ENCODE measurements at places on chromosomes 5 and 9.

DNA sequence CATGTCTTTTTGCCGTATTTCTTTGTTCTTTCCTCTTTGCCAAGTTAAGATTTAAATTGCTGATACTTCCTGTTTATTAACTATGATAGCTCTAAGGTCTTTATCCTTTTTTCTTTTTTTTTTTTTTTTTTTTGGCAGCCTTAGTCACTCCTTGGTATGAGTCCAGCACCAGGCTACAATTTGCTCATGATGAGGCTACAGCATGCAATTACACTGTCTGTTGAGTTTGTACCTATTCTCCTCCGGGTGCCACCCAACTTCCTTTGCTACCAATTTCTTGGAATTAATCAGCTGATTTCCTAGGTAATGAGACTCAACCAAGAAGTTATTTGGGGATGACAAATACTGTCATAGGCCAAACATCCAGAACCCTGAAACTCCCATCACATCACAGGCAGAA, 25.5 kb downstream of the ACTL7B start:
- no peak for DNase-seq

DNA sequence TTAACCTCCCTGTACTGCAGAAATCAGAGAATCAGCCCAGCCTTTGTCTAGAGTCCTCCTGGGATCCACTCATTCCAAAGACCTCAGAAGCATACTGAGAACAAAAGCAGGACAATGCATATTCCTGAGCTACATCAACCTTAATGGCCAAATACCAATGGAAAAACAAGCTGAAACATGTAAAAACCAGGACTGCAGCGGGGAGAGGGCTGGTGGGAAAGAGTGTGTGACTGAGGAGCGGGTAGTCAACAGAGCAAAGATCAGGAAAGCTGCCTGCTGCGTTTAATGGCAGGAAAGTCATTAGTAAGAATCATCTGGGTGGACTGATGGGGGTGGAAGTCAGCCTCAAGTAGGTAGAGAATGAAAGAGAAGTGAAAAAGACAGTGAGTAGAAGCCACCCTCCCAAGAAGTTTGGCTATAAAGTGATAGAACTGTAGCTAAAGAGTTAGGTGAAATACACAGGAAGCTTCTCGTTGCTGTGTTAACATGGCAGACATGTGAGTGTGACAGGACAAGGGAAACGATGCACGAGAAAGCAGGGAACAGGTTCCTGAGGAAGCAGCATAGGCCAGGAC, 88.1 kb downstream of the OTULIN start:
- no peak for DNase-seq

- no peak for DNase-seq
These were observed 76.9 kb upstream of the SPATA31D4 start for GRCh38 chr9:81851340-81851739.

- no peak for DNase-seq
These were observed 6.5 kb downstream of the IRX1 start for GRCh38 chr5:3601911-3602782.

GRCh38 chr9:84542554-84542953, 127.0 kb upstream of the NTRK2 start:
- DNase-seq: no peak

DNA sequence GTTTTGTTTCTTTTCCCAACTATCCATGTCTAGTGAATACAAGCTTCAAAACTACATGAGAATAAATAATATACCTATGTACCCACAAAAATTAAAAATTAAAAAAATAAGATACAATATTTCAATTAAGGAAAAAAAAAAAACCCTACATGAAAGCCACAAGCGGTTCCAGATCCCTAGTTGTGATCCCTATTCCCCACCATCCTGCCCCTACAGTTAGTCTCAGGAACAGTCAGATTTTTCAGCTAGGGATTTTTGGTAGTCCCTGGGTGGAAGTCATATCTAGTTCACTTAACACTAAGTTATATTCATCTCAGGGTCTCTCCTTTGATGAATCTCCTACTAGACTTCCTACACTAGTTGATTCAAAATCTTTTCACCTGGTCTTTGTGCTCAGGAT, 18.5 kb upstream of the PCDHB1 start:
- DNase-seq: no peak

GRCh38 chr5:30267026-30267425, 926.5 kb upstream of the CDH6 start:
- DNase-seq: no peak

- no peak for DNase-seq
These were observed 72.4 kb upstream of the RAPGEF1 start for GRCh38 chr9:131812116-131812790.

GRCh38 chr5:163456029-163456589, 3.8 kb downstream of the NUDCD2 start:
- no peak for DNase-seq

- no peak for DNase-seq
These were observed 241.4 kb downstream of the DRD1 start for GRCh38 chr5:175202463-175203068.

- DNase-seq: no peak
These were observed 6.3 kb downstream of the TESK1 start for GRCh38 chr9:35611230-35611797.

DNA sequence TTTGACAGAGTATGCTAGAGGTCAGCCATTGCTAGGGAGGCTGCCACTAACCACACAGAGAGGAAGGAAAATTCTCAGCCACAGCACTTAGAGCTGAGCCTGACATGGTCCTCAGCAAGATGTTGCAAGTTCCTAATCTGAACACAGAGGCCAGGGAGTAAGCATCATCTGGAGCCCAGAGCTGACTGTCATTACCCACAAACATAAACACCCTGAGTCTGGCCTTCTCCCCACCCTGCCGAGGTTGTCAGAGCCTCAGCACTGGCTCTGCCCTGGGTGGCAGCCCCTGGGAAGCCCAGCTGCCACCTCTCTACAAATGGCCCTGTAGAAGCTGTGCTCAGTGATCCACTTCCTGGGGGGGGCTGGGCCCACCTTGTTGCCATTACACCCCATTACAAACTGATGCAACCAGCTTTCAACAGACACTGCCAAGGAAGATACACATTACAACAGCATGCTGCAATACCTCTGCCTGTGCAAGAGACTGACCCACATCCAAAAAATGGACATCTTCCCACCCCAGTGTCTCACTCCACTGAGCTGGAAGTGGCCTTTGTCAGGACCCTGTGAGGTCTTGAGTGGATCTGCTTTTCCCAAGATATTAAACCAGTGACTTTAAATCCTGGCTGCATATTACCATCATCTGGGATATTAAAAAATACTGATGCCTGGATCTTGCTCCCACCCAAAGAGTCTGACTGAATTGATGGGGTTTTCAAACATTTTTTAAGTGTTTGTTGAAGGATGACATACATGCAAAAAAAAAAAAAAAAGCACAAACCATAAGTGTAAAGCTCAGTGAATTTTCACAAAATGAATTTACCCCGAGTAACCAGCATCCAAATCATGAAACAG, 33.0 kb downstream of the IRF1 start:
- no peak for DNase-seq

- no peak for DNase-seq
These were observed 53.4 kb upstream of the TMC1 start for GRCh38 chr9:72467766-72468738.

- no peak for DNase-seq
These were observed 59.1 kb downstream of the ABCA1 start for GRCh38 chr9:104868687-104869404.

DNA sequence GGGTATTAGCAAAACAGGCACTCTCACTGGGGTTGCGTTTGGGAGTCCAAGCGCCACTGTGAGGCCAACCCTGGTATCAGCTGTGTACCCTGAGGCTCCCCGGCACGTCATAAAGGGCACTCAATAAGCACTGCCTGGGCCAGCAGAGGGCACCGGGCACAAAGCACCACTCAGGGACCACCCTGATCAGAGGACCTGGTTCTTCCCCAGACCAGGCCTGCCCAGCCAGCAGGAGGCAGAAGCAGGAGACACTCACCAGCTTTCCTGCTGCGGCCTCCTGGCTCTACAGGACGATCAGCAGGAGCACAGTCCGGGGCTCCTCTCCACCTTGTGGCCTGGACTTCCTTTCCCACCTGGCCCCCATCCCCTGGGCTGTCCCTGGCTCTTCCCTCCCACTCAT, 12.6 kb downstream of the MGAT1 start:
- DNase-seq: no peak

DNA sequence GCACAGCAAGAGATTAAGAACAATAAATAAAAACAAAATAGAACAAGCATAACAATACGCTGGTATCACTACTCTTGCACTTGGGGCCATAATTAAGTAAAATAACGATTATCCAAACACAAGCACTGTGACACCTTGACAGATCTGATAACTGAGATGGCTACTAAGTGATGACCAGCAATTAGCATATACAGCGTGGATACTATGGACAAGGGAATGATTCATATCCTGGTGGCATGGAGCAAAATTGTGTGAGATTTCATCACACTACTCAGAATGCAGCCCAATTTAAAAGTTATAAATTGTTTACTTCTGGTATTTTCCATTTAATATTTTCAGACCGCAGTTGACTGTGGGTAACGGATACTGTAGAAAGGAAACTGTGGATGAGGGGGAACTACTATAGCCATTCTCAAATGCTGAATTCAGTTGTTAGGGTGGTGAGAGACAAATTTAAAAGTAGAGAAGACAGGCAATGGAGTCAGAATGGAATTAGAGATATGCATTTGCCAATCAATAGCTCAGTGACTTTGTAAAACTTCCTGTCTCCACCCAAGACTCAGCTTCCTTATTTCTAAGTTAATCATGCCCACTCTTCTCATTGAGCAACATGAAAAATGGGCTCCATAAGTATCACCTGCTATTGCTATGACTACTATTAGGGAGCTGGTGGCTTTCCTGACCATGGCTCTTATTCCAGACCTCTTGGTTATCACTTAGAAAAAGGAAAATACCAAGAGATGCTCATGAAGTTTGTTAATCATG, 300.8 kb downstream of the TRIM32 start:
- no peak for DNase-seq

GRCh38 chr9:135259273-135259672, 171.8 kb downstream of the OLFM1 start:
- DNase-seq: no peak

GRCh38 chr5:87185838-87186237, 81.8 kb upstream of the RASA1 start:
- DNase-seq: no peak

DNA sequence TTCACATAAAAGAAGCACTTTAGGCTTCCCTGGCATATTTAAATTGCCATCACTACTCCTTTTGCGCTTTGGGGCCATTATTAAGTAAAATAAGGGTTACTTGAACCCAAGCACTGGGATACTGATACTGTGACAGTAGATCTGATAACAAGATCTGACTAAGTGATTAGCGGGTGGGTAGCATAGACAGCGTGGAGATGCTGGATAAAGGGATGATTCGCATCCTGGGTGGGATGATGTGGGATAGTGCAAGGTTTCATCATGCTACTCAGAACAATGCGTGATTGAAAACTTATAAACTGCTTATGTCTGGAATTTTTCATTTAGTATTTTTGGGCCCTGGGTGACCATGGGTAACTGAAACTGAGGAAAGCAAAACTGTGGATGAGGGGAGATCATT, 75.1 kb downstream of the PTTG1 start:
- DNase-seq: no peak

DNA sequence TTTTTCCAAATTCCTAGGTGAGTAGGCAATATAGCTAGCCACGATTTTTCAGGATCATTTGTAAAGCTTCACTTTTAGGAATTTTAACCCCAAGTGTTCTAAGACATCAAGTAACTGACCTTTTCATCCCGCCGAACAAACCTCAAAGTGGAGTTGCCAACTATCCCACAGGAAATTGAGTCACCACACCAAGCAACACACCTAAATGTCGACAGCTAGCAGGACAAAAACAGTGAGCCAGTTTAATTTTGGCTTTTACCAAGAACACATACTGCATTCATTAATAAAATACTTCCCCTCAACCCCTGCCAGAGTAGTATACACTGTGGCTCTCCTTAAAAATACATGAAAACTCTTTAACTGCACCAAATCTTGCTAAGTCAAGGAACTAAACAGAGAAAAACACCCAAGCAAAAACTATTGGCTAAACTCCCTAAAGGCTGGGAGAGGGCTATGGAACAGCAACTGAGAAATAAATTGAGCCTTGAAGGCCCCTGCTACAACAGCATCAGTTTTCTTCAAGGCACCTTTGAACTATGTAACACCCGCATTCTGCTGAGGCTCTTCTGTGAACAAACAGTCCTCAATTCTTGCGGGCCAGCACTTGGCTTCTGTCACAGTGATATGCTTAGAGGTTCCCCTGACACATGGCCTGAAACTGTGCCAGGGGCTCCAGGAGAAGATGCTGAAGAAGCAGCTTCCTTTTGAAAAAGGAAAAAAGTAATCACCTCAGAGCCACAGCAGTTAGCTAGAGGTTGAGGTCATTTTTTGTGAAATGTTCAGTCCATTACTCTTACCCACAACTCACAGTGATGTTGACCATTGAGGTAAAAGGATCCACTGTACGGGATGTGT, 459.6 kb downstream of the RAB3C start:
- DNase-seq: no peak

- DNase-seq: no peak
These were observed 101.4 kb downstream of the LPAR1 start for GRCh38 chr9:110936719-110937452.

DNA sequence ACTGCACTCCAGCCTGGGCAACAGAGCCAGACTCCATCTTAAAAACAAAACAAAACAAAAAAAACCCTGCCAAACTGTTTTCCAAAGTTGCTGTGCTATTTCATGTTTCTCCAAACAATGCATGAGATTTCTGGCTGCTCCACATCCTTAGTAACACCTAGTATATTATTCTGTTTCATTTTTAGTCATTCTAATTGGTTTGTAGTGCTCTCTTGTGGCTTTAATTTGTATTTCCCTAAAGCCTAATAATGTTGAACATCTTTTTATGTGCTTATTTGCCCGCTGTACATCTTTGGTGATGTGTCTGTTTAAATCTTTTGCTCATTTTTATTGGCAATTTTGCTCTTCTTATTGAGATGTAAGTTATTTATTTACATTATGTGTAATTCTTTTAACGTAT, 18.4 kb upstream of the TTC1 start:
- no peak for DNase-seq

GRCh38 chr9:93154293-93154903, 20.3 kb upstream of the NINJ1 start:
- peak; percentile 60 for DNase-seq

DNA sequence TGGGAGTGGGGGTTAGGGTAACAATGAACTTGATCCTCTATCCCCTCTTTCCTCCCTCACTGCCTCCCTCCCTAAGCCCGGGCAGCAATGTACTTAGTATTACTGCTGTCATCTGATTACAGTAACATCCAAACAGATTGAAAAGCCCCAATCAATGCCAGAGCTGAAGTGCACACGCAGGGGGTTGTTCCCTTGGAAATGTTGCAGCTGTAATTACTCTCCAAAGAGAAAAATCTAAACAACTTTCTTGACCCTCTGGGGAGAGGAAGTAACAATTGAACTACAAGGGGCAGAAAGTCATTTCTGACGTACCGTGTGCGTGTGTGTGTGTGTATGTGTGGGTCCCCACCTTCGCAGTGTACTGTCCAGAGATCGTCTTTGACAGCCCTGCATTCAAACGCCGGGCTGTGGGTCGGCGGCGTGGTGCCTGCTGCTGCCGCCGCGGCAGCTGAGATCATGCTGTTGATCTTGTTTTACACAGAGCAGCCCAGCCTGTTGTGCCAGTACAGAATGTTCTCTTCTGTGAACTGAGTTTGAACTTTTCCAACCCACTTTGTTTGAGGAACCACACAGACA, 66.0 kb upstream of the KLF9 start:
- no peak for DNase-seq
